Naive thymus-derived CD8-positive, alpha-beta T cell (primary cell): ENCODE measurements at places on chromosomes 4 and X. TPM values are rescaled to one million over a fixed set of nuclear protein-coding genes. Genes with fewer than 3 reads are reported as not detected.

USP17L13 gene
- not detected for polyA plus RNA-seq

- DNase-seq, result no peak
Observed at GRCh38 chr4:78661921-78662521, 110.5 kb downstream of the ANXA3 start.

DNA sequence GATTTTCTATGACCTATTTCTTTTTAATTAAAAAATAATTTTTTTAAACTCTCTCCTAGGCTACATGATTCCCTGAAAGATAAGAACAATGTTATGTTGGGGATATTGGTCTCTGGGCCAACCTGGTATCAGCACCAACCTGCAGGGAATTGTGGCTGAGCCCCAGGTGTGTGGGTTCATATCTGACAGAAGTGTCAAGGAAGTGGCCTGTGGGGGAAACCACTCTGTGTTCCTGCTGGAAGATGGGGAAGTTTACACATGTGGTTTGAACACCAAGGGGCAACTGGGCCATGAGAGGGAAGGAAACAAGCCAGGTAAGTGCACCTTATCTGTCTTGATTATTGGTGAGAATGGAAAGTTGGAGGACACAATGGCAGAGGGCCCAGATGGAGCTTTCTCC, 13.5 kb downstream of the HERC3 start:
- DNase-seq, result no peak

DNA sequence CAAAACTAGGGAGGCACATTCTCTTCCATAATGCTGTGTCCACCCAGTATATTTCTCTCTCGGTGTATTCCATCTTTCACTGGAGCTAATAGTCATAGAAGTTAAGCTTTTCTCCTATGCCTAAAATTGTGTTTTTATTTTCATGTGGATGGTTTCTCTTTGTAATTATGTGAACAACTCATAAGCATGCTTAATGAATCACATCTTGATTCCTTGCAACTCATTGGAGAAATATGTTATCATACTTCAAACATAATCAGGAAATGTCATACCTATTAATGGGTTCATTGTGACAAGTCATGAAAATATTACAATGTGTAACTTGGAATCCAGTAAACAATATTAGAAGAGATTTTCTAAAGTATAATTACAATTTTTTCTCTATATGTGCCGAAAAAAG, 186.3 kb downstream of the SLC7A11 start:
- DNase-seq, result no peak

PARM1 gene
- polyA plus RNA-seq, result not detected

GAGE12J gene
- not detected for polyA plus RNA-seq

GRCh38 chrX:139920316-139920715, 12.5 kb downstream of the ATP11C start:
- DNase-seq, result no peak

- DNase-seq, result no peak
Observed at GRCh38 chrX:16587836-16588235, 62.1 kb upstream of the S100G start.

DNA sequence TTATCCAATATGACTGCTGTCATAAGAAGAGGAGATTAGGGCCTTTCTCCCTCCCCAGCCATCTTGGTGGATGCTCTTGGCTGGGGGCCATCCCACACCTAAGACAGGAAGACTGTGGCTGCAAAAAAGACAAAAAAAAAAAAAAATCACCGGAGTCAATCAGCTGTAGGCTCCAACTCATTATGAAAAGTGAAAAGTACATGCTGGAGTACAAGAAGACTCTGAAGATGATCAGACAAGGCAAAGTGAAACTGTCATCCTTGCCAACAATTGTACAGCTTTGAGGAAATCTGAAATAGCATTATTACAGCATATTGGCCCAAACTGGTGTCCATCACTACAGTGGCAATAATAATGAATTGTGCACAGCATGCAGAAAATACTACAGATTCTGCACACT, 5.2 kb downstream of the EGFL6 start:
- DNase-seq, result no peak

TKTL2 gene
- polyA plus RNA-seq, result not detected

GRPEL1 gene
- polyA plus RNA-seq, result 47.6 TPM

DNA sequence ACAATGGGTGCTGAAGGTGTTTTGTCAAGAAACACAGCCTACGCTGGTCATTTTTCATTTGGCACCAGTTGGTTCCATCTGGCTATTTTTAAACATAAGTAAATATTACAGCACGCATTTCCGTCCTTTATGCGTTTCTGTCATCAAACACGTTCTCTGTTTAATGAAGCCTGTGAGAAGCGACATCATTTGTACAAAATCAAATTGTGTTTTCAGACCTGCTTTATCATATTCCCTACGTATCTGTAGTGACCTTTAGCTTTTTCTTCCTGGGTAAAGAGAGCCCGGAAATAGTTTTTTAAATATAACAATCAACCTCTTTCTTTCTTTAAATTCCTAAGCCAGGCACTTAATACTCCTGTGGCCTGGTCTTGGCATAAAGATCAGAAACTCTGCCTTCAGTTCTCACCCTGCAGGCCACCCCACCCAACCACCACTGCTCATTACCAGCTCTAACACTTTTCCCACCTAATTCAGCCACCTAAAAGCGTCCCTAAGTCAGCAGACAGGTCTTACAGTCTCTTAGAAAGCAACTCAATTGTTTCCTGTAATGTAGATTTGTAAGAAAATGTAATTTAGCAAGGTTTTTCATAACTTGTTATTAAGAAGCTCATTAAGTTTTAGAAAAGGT, 30.4 kb downstream of the ACSL1 start:
- DNase-seq, result no peak

DNA sequence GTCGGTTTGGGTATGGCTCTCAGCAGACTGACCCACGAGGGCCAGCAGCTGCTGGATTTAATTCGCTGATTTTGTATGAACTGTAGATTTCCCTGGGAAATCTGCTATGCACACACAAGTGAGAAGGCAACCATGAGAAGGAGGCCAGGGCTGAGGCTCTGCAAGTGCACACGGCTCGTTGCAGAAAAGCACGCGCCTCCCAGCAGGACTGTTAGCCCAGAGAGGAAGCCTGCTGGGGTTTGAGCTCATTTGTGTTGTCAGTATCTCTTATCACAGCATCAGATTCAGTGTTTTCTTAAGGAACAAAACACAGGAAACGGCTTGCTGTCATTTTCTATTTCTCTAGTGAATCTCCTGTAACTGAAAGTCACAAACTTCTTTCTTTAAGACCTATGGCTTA, 296.2 kb upstream of the FAT1 start:
- no peak for DNase-seq

DNA sequence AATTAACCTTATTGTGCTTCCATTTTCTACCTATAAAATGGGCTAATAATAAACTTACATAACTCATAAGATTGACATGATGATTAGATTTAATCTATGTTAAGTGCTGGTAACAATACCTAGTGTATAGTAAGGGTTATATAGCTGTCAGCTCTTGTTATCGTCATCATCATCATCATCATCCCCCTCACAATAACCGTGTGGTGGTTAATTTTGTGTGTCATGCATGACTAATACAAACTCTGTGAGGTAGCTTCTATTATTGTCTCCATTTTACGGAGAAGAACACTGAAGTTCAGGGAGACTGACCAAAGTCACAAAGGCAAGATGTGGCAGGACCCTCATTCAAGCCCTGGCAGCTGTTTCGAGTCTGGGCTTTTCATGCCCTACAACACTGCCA, 211.3 kb downstream of the PALLD start:
- DNase-seq, result no peak

DNA sequence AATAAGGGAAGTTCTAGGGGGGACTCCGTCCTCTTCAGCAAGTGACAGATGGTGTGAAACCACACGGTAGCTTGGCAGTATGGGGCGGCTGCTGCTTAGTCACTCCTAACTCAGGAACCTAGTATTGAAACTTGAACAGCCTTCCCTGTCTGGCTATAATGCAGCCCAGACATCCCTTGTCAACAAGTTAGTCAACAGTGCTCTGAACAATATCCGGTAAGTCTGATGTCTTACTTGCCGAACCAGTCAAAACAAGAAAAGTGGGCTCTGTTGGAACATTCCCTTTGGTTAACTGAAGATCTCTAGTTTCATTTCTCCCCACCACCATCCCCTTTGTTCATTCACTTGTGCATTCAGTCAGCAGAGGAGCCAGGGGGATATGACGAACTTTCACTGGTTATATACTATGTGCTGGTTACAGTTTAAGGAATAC, 18.7 kb upstream of the CXCL13 start:
- peak; percentile 15 for DNase-seq

- no peak for DNase-seq
Observed at GRCh38 chr4:87498446-87498900, 30.7 kb downstream of the SPARCL1 start.

DNA sequence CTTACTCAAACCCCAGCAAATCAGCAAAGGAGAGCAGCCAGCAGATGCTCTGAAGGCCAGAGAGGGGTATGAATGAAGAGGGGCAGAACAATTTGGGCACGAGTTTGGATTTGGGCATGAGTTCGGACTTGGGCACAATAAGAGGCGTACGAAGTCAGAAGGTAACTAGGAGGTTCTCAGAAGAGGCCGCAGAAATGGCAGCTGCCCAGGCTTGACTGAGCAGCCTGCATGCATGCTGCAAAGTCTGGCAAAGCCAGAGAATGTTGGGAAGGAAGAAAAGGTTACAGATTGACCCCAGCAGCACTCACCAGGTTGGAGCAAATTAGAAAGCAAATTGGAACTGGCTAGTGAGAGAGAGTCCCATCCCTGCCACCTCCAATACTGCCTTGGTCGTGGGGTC, 15.2 kb downstream of the CCDC149 start:
- no peak for DNase-seq

DNA sequence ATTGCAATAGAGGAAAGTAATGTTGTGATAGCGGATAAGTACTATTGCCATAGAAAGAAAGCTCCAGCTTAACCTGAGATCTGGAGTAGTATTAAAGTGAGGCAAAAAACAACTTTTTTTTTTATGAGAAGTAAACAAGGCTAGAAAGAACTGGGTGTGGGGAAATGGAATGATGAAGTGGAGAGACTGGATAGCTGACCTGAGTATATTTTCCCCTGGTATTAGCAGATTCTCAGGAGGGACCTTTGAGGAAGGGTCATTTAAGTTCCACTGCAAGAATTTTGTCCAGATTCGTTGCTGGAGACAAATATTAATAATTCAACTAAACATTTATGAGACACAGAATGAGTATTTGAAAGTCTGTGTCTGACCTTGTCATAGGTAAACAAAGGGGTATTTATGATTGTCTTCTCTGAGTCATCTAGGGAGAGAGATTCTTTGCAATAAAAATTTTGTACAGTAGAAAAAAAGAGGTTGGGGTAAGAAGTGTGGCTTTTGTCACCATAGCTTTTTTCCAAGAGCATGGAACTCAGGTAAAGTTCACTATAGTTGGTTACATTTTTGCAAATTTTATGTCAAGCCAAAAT, 2095.9 kb downstream of the ARAP2 start:
- no peak for DNase-seq

DNA sequence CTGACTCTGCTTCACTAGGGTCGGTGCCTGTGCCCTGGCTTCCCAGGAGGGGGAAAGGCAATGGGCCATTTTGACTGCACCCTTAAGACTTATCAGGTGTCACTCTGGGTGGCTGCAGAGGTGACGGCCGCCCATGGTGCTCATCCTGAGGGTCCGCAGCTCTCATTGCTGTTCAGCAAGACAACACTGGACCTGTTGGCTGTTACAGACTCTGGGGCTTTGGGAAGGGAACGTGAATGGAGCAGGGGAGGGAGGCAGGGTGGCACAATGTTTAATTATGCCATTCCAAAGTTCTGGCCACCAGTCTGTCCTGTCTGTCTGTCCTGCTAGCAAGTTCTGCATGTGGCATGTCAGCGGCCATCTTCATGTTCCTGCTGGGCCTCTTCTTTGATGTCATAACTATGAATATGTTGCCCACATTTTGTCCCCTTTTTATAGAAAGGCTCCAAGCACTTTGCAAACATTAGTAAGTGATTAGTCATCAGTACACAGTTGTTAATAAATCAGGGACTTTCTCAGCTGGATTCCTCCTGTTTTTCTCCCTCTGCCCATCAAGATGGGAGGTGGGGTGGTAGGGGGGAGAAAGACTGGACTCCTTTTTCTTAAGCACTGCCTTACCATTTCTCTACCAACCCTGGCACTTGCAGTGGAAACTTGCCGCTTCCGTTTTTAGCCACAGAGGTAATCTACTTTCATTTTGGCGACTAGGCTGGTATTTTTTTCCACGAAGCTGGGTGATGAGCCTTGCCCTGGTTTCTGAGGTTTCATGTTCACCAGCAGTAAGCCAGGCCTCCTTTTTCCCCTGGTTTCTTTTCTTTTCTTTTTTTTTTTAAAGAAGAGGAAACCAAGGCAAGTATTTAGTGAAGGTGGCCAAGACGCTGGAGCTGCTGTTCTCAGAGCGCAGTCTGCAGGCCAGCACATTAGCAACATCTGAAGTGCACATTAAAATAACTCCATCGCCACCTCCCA, 88.6 kb upstream of the TRIM2 start:
- DNase-seq, result peak; percentile 71

GRCh38 chrX:151879856-151880255, 32.8 kb upstream of the MAGEA4 start:
- DNase-seq, result no peak

- no peak for DNase-seq
Observed at GRCh38 chr4:5810151-5810550, 82.7 kb downstream of the CRMP1 start.

DNA sequence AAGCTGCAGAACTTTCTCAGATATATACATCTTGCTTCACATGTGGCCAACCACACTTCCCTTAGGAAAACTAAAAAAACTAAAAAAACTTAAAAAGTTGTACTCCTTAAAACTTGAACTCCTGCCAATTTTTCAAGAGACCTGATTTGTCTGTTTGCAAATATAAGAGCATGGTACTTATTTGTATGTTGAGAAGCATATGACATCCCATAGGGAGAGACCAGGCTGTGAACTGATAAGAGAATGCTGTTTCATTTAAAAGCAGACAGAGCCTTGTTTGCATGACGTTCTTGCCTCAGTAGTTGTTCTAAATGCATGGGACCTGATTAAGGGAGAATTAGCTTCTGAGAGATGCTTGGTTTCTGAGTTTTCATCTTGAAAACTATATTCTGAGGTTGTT, 169.9 kb downstream of the GPC3 start:
- no peak for DNase-seq

MAGEA1 gene
- not detected for polyA plus RNA-seq

HMX1 gene
- polyA plus RNA-seq, result not detected

GSX2 gene
- not detected for polyA plus RNA-seq

DNA sequence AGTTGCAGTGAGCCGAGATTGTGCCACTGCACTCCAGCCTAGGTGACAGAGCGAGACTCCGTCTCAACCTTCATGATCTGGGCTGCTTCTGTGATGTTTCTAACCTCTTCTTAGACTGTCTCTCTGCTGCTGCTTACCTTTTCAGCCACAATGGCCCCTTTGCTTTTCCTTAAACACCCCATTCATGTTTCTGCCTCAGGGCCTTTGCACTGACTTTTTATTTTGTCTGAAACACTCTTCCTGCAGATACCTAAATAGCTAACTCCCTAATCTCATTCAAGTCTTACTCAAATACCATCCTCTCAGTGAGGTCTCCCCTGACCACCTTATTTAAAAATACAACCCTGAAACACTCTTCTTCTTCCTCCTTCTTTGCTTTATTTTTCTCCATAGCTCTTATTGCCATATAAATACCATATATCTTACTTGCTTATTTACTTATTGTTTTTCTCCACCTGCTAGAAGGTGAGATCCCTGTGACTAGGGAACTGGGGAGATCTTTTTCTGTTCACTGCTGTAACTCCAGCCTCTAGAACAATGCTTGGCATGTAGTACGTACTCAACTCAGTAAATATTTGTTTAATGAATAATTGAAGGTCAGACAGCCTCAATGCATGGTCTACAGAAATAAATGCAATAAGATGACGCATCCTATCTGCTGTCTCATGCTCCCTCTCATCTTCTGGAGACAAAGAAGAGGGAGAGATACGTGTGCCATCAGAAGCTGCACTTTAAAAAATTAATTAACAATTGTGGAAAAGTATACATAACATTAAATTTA, 43.8 kb upstream of the SETD7 start:
- DNase-seq, result no peak

RIBC1 gene
- polyA plus RNA-seq, result 0.42 TPM
